Osteocyte (in vitro differentiated cells): ENCODE measurements at places on chromosomes 13 and 19. TPM values are rescaled to one million over a fixed set of nuclear protein-coding genes. Genes with fewer than 3 reads are reported as not detected.

DNA sequence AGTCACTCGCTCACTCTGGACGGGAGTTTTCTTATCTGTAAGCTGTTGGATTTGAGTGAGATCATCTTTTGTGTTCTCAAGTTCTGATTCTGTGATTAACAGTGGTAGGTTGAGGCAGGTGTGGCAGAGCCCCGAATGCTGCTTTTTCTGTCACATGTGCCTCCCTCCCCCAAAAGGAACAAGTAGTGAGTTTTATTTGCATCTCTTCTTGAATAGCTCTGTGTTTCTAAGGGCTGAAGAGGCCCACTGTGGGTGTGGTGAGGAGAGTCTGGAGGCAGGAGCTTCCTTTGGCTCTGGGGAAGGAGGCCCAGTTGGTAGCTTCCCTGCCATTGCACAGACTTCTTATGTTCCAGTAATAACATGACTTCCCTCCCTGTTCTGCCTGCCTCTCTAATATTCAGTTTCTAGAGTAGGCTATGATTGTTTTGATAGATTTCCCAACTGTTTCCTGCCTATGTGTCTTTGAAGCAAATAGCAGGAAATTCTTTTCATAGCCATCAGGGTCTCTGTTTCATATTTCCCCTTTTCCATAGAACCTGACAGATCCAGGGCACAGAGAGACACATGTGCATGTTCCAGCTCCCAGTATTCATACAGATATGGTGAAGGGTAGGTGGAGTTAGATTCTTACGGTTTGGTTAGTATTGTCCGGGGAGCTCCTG, 23.9 kb upstream of the CXCL17 start:
- peak overlapping the region; percentile 33 for H3K27ac ChIP-seq
- H3K4me3 ChIP-seq = no peak overlapping the region
- H3K36me3 ChIP-seq = no peaks in the 10 kb centered on the region
- DNase-seq = no peak

DNA sequence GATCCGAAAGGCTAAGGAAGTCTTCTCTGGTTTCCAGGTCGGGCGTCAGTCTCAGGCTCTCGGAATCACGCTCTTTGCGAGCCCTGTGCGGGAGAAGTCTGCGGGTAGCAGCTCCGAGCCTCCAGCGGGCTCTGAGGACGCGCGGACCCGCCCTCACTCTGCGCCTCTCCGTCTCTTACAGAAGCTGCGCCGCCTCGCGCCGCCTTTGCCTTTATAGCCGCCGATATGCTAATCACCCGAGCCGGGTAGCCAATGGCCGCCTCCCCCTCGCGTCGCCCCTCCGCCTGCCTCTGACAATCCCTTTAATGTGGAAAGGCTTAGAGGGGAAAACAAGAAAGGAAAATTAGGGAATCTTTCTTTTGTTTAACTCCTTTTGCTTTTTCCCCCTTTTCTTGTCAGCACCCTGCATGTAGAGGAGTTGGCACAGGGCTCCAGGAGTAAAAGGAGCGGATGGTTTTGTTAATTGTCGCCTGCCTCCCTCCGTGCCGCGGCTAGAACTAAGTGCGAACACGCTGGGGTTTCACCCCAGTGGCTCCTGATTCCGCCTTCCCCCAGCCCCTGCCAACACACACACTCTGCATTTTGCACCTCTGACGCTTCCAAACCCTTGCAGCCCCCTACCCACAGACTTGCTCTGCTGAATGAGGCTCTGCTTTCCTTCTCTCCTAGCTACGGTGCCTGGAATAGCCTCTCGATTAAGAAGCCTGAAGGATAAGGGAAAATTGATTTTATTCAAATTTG, at the start of gene PCDH8:
PCDH8 (minus strand) TSS at position 186 of the 741 bp plus-strand sequence. CDS start 204 bp downstream, outside the sequence.
- peak within 1 kb of the TSS; percentile 27 for H3K4me3 ChIP-seq
- no peak for DNase-seq
- H3K27ac ChIP-seq = no peak within 1 kb of the TSS
- no peaks in the 10 kb centered on the region for H3K36me3 ChIP-seq
- H3K4me1 ChIP-seq = peaks cover 25% of the 10 kb centered on the region
- peaks cover 53% of the 10 kb centered on the region for H3K27me3 ChIP-seq

DNA sequence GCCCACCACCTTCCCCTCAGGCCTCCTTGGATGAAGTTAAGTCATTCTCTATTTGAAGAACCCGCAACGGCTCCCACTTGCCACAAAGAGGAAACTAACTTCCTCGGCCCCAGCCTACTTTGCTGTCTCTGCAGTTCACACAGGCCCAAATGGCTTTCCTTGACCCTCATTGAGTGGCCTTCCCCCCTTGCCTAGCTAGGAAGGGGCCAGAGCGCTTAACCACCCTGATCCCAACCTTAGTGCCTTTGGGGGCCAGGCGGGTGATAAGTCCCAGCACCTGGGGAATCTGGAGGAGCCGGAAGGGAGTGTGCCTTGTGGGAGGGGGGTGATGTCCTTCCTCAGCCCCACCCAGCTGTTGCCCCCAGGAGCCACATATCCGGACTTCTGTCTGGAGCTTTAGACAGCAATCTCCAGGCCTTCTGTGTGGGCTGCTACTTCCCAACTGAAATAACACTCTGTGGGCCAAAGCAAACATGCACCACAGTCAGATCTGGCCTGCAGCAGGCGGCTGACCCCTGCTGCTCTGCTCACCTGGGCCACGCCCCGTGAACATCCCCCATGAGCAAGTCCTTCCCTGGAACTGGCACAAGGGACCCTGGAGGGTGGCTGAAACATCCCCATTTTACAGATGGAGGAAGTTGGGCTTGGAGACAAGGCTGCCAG, 10.5 kb downstream of the NECTIN2 start:
- no peak for DNase-seq
- H3K27me3 ChIP-seq = no peaks in the 10 kb centered on the region
- H3K4me1 ChIP-seq = peaks cover 29% of the 10 kb centered on the region
- H3K36me3 ChIP-seq = peaks cover 24% of the 10 kb centered on the region
- peak overlapping the region; percentile 59 for H3K27ac ChIP-seq
- no peak overlapping the region for H3K4me3 ChIP-seq

EXOC3L2 gene
- total RNA-seq = 8.4 and 11.1 TPM in 2 replicates

FREM2 gene
- 0.30 and 0.37 TPM in 2 replicates for total RNA-seq

DIRAS1 gene
- 5.8 and 6.9 TPM in 2 replicates for total RNA-seq
